Lower lobe of right lung (tissue), 2 donors: ENCODE measurements at places on chromosomes 6 and 20. TPM values are rescaled to one million over a fixed set of nuclear protein-coding genes. Genes with fewer than 3 reads are reported as not detected.

- H3K4me3 ChIP-seq, result no peak overlapping the region
- no peaks in the 10 kb centered on the region for H3K4me1 ChIP-seq
- no peaks in the 10 kb centered on the region for H3K36me3 ChIP-seq
- DNase-seq, result no peak
- H3K27ac ChIP-seq, result no peak overlapping the region
- no peaks in the 10 kb centered on the region for H3K27me3 ChIP-seq
These were observed 50.4 kb downstream of the PHACTR1 start for GRCh38 chr6:12767016-12767415.

GRCh38 chr6:25275436-25275835 is 3.7 kb upstream of the CARMIL1 start:
- H3K27me3 ChIP-seq, result peaks cover 12% of the 10 kb centered on the region
- peaks cover 13% of the 10 kb centered on the region for H3K4me1 ChIP-seq
- H3K36me3 ChIP-seq, result no peaks in the 10 kb centered on the region
- H3K27ac ChIP-seq, result no peak overlapping the region
- no peak overlapping the region for H3K4me3 ChIP-seq

DNA sequence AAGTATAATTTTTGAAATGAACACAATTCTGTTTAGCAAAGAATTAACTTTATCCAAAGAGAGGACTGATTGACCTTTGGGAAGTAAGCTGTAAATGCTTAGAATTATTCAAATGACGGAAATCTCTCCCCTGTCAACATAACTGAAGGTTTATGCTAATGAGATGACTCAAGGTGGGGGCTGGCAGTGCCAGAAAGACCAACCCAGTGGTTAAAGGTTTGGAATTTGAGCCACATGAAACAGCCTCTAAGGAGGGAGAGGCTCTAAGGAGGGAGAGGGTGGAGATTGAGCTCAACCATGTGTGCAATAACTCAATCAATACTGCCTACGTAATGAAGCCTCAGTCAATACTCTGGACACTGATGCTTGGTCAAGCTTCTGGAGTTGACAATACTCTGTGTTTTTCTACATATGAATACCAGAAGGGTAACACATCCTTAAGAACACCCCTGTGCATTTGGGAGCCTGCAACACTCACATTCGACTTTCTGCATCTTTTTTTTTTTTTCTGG is 123.4 kb upstream of the TENT5A start:
- H3K4me3 ChIP-seq, result no peak overlapping the region
- H3K27me3 ChIP-seq, result no peaks in the 10 kb centered on the region
- H3K27ac ChIP-seq, result no peak overlapping the region
- H3K4me1 ChIP-seq, result no peaks in the 10 kb centered on the region
- H3K36me3 ChIP-seq, result no peaks in the 10 kb centered on the region

DNA sequence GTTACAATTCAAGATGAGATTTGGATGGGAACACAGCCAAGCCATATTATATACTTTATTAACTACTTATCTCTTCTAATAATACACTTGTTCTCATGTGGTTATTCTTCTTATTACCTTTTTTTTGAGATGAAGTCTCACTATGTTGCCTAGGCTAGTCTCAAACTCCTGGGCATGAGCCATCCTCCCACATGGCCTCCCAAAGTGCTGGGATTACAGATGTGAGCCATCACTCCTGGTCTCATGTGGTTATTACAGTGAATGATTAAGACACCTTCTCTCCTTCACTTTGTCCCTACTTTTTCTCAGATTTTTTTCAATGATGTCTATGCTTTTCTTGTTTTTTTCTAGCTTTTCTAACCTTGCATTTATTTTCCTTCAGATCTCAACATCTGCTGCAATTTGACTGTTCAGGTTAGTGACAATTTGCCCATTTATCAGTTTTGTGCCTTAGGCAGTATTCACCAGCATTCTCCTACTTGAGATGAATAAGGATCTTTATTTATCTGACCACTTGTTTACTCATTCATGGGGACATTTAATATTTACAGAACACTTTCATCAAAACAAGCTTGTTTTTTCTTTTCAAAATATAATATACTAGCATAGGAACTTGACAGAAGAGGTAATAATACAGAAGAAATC is 105.7 kb downstream of the SLC16A10 start:
- no peak for DNase-seq
- no peaks in the 10 kb centered on the region for H3K27me3 ChIP-seq
- H3K4me3 ChIP-seq, result no peak overlapping the region
- H3K27ac ChIP-seq, result no peak overlapping the region

The SLC17A1 gene
- total RNA-seq, result not detected

DNA sequence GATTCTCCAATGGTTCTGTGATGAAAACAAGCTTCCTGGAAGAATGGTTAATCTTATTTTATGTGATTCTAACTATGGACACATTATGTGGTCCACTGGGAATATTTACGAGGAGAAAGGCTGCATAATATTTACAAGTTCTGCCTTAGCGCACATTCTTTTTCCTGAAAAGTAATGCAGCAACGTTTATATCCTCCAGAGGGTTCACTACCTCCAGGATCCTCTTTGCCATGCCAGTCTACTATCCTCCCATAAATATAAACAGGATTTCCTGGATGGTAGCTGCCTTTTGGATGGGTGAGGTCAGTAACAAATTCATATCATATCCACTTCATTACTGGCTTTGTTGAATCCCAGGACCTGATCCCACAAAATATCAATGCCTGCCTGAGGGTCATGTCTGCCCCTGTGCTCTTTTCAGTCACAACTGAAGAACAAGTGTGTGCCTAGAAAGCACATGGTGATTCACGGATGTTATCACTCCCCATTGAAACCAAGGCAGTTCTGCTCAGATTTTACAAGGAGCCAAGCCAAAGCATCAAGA is 30.4 kb downstream of the ADGRF5 start:
- no peak for DNase-seq
- H3K36me3 ChIP-seq, result peaks cover 50% of the 10 kb centered on the region
- H3K27me3 ChIP-seq, result no peaks in the 10 kb centered on the region
- no peak overlapping the region for H3K4me3 ChIP-seq
- H3K27ac ChIP-seq, result peak overlapping the region; percentile 7
- H3K4me1 ChIP-seq, result peaks cover 40% of the 10 kb centered on the region

- H3K4me1 ChIP-seq, result peaks cover 3% of the 10 kb centered on the region
- no peaks in the 10 kb centered on the region for H3K27me3 ChIP-seq
- no peak overlapping the region for H3K4me3 ChIP-seq
- no peaks in the 10 kb centered on the region for H3K36me3 ChIP-seq
- no peak for DNase-seq
These were observed 5.0 kb upstream of the GDF5 start for GRCh38 chr20:35443003-35443402.

DNA sequence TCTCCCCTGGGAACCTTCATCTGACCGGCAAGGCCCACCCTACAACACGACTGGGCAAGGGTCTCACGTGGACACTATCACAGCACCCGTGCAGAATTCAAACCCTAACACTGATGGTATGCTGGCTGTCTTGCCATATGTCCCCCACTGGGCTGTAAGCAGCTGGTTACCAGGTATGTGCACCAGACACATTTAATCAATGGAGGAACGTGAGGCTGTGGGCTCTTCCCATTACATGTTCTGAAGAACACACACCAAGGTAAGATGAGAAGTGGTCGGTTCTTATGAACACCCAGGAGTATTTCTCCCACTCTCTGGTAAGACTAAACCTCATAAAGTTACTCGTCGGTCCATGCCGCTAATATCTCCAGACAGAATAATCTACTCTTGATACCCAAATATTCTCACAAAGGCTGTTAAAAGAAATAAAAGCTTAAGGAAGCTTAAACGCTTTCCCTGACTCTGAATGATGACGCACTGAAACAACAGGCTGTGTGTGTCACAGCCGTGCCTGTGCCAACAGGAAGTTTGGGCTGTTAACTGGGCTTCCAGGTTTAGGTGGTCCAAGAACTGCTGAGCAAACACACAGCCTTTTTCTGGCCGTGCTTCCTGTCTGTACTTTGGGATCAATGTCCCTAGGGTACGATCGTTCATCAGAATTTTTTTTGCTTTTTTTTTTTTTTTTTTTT is 75.3 kb downstream of the SLC23A2 start:
- H3K36me3 ChIP-seq, result peaks cover 4% of the 10 kb centered on the region
- H3K27me3 ChIP-seq, result no peaks in the 10 kb centered on the region
- DNase-seq, result peak; percentile 53
- peak overlapping the region; percentile 32 for H3K27ac ChIP-seq

GRCh38 chr6:121917834-121918559 is 481.5 kb upstream of the HSF2 start:
- no peak overlapping the region for H3K27ac ChIP-seq
- no peaks in the 10 kb centered on the region for H3K4me1 ChIP-seq
- no peaks in the 10 kb centered on the region for H3K36me3 ChIP-seq
- no peak overlapping the region for H3K4me3 ChIP-seq

The IYD gene
- total RNA-seq, result 1.9 TPM

DNA sequence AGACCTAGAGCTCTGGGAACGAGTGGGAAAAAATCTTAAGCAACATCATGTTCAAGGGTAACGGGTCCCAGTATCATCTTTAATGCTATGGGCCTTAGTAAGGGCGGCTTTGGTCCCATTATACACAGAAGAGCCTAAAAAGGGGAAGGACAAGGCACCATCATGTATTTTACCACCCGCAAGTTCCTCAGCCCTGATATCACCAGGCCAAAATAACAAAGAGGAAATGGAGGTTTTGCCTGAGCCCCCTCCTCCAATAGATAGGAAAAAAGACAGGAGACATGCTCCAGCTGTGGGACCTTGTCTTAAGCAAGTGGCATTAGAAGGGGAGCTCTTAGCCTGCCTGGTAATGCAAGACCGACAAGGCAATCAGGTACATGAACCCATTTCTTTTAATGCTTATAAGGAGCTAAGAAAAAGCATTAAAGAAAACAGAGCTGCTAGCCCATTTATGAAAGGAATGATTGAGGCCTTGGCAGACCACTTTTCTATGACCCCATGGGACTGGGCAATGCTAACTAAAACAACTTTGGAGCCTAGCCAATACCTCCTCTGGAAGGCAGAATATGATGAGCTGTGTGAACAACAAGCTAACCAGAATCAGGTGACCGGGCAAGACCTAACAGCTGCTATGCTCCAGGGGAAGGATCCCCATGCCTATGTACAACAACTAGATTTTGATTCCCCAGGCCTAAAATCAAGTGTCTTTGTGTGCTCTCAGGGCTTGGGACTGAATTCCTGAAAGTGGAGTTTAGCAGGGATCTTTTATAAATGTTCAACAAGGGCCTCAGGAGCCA is 23.2 kb downstream of the HLA-DPA1 start:
- H3K4me1 ChIP-seq, result no peaks in the 10 kb centered on the region
- H3K27me3 ChIP-seq, result no peaks in the 10 kb centered on the region
- no peak for DNase-seq

DNA sequence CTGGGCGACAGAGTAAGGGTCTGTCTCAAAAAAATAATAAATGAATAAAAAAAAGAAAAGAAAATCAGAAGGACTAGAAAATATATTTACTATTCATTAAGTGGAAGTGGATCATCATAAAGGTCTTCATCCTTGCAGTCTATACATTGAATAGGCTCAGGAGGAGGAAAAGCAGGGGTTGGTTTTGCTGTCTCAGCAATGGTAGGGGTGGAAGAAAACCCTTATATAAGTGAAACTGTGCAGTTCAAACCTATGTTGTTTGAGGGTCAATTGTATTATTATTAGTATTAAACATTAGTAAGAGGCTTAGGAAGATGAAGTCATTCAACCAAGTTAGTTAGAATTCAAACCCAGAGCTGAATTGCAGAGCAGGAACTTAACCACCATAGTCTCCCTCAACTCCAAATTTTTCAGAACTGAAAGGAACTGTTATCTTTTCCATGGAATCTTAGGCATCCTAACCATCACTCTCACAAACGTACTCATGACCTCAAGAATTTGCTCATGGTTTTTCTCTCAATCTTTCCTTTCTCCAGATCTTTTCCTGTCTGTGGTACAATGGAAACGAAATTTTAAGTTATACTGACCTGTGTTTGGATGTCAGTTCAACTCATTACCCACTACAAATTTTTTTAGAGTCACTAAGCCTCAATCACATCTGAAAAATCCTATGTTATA is 7.7 kb upstream of the SMIM13 start:
- DNase-seq, result no peak
- no peaks in the 10 kb centered on the region for H3K36me3 ChIP-seq

GRCh38 chr6:62746968-62747367 is 460.9 kb upstream of the KHDRBS2 start:
- H3K4me1 ChIP-seq, result no peaks in the 10 kb centered on the region
- no peak for DNase-seq
- no peak overlapping the region for H3K27ac ChIP-seq
- H3K27me3 ChIP-seq, result no peaks in the 10 kb centered on the region

DNA sequence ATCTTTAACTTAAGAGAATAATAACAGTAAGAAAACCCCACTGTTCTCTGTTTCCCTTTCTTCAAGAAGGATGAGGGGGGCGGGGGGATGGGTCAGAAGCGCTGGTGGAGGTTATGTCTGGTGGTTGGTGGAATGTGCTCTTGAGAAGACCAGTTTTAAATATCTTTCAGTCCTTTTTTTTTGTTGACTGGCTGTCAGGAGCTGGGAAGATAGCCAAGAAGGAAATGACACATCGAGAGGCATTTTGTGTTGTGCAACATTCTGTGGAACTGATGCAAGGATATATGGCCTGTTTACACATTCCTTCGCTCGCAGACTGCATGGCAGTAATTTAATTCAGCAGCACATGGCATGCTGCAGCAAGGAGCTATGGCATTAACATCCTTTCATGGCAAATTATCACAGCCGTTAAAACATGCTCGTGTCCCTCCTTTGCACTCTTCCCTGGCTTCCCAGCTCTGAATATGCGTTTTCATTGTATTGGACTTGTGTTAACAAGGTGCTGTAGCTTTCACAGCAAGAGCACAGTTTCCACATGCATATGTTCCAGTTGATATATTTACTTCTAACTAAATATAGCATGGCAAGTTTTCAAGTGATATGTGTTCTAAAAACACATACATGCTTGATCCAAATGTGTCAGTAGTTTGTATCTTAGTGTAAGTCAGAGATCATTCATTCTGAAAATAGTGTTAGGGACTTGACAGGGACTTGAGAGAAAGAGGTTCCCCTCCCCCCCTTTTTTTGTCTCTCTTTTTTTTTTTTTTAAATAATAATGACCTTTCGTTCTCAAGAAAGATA is 68.2 kb upstream of the SUPT3H start:
- H3K4me3 ChIP-seq, result peak overlapping the region; percentile 12
- peak; percentile 71 for DNase-seq
- no peaks in the 10 kb centered on the region for H3K27me3 ChIP-seq
- H3K4me1 ChIP-seq, result peaks cover 36% of the 10 kb centered on the region
- H3K27ac ChIP-seq, result peak overlapping the region; percentile 50

DNA sequence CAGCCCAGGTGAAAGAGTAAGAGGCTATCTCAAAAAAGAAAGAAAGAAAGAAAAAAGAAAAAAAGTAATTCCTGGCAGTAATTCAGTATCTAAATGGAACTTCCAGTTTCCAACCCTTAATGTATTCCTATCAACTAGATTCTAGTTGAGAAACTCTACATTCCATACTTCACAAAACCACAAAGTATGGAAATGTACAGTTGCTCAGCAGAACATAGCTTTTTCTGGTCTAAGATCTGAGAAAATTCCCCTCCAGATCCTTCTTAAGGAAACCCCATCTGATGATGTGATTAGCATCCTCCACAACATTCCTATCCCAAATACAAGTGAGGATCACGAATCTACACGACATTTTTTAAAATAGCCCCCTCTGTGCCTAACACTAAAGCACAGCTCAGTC is 3.6 kb downstream of the ARMH2 start:
- H3K4me3 ChIP-seq, result no peak overlapping the region
- no peaks in the 10 kb centered on the region for H3K36me3 ChIP-seq
- DNase-seq, result no peak
- H3K27ac ChIP-seq, result no peak overlapping the region
- no peaks in the 10 kb centered on the region for H3K27me3 ChIP-seq

The ZHX3 gene
- total RNA-seq, result 34.5 TPM
